ENCODE measurements at places on chromosomes 11 and 22.
A peak's percentile ranks its signal among the peaks of the same experiment; 100 is the strongest.

DNA sequence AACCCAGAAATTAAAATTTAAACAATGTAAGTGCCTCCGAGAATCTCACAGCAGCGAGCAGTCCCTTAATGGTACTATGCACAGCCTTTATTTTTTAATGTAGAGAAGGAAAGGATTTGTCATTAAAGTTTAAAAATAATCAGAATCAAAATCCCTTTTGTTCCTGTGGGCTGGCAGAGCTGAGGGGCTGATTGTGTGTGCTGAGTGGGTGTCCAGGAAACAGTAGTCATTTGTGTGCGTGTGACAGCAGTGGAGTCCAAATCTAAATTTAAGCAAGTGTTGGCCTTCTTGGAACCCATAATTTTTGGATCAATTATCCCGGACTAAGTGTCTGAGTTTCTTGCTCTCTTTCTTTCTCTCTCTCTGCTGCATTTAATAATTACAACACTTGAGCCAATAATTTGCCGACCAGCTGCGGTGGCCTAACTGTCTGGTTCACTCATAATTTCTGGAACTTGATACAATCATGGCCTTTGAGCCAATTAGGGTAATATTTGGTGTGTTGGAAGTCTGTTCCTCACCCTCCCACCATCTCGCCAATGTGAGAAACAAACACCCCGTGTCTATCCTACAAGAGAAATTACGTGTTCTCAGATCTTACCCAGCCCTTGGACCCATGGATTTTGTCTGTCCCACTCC is 528.0 kb downstream of the SOX6 start:
- no peak for DNase-seq

DNA sequence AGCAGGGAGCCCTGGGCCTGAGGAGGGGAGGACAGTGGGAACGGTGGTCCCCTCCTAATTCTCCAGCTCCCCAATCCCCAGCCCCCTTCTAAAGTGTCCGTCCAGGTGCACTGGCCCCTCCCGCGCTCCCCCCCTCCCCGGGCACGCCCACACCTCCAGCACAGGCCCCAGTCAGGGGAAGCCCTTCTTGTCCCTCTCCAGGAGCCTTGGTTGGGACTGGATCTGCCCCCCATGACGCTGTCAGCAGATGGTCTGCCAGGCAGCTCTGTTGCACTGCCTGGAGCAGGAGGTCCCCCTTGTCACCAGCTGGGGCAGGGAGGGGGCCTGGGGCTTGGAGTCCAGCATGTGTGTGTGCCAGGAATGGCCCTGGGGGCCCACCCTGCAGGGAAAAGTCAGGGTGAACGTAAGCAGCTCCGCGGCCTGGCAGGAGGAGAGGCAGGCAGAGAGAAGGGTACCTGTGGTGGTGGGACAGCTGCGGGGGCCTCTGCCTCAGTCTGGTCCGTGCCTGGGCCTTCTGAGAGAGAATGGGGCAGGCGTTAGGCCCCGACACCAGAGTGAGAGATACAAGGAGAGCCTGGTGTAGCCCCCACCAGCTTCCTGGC is 1.6 kb downstream of the IRF7 start:
- DNase-seq, result no peak

DNA sequence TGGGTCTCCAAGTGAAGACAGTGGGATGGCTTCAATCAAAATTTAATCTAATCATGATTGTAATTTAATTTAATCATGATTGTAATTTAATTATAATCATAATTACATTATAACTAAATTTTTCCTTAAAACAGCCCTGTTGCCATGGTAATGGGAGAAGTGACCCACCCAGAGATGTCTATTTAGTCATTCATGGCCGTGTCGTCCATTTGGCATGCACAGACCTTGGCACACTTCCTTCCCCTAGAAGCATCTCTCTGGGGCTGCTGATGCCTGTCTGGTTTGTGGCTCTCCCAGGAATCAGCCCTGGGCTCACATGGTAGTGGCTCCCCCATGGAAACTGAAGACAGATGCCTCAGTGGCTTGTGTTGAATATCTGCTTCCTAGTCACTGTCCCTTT is 27.0 kb downstream of the P4HA3 start:
- no peak for DNase-seq

GRCh38 chr11:29306527-29306926 is 710.3 kb downstream of the KCNA4 start:
- no peak for DNase-seq

DNA sequence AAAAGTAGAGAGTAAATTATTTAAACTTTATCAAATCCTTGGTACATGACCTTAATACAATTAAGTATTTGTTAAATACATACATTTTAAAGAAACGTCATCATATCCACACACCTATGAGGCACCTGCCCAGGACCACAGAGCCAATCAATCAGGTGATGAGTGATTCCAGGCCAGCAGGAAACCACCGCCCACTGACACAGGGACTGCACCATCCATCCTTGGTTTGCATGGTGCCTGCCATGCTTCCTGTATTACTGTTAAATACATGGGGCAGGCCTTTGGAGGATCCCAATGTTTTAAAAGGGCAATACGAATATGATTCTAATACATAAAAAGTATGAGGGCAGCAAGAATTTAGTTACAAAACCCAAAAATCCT is 7.0 kb upstream of the TBC1D10A start:
- no peak for DNase-seq

GRCh38 chr11:45275828-45276227 is 10.3 kb downstream of the SYT13 start:
- no peak for DNase-seq

DNA sequence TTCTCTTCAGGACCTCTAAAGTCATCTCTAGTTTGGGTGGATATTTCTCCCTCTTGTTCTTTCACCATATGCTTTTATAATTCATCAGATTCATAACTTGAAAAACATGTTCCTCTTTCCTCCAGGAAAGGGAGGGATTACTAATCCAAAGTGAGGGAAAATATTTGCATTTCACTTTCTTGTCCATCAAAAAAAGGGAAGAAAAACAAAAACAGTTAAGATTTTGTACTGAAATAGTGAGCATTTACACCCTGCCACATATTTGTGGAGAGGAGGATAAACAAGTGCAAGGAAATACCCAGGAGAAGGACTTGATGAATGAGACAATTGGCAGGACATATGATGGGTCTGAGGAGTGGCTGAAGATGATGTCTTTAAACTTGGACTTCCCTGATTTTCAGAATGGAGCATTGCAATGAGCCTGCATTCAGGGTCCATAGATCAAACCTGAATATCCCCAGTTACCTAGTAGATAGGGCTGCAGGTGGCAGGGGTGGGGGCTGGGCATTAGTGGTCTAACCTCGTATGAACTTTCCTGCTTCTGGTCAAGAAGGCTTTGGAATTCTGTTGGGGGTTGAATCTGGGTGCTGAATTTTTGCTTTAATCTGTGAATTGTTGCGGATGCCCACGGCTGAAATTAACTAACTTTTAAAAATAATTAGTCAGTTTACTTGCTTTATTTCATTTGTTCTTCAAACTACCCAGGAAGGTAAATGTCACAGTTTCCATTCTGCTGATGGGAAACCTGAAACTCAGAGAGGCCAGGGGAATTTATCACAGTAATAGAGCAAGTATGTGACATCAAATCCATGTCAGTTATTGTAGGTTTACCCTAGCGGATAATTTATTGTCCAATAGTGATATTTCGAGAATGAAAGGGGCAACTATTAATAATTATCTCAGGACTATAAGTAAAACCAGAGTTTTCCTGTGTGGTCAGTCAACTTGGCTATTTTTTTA is 36.9 kb upstream of the TMEM123 start:
- DNase-seq, result no peak

DNA sequence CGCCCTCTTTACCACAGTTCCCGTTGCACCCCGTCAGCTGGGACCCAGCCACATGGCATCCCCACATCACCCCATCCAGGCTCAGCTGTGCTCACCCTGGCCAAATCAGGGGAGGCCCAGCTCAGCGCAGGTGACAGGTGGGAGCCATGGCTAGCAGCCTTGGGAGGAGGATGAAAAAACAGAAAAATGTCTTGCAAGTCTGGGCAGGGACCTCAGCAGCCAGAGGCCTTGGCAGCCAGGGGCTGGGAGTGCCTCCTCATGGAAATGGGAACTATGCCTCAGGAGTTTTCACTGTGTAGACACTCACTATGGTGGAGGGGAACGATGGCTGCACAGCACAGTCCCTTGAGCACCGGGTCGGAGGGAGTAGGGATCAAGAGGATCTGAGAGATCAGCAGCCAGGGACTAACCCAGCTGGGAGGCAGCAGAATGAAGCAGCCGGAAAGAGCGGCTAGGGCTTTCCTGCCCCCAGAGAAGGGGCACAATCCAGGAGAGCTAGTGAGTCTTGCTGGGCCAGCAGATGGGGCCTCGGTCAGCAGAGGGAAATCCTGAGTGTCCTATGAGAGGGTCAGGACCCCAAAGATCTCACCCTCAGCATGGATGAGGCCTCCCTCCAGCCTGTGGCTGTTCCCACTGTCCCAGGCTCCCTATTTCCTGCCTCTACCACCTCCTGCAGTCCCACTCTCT is 6.2 kb upstream of the FTH1 start:
- DNase-seq, result no peak

- no peak for DNase-seq
These were observed 127.7 kb downstream of the CRYBB2 start for GRCh38 chr22:25346859-25347751.

DNA sequence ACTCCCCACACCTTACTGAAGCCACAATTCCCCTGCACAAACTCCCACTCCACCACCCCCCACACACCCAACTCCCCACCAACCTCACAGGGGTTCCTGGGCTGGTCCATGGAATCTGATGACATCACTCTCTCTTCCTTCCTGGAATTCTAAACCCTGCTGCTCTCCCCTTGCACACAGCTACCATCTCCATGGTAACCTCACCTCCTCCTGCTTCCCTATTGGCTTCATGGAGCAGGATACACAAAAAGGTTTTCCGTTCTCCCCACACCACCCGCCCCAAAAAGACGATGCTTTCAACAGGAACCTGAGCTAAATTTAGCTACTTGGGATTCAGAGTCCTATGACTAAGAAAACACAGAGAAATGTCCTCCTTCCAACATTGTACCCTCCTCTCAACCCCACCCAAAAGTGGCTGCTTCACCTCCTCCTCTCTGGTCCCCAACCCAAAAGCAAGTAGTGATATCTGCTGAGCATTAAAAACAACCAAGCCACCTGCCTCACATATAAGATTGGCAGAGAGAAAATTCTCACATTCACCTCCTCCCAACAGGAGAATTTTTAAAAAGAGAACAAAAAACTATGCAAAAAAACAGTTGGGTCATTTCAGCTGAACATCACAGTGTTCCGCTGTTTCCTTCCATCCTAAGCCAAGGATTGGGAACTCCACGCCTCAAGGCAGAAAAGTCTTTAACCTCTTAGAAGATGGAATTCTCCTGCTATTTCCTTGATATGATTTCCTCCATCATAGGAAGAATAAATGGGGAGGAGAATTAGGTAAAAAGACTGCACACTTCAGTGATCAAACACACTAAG is 66.9 kb downstream of the RBFOX2 start:
- DNase-seq, result peak; percentile 71

DNA sequence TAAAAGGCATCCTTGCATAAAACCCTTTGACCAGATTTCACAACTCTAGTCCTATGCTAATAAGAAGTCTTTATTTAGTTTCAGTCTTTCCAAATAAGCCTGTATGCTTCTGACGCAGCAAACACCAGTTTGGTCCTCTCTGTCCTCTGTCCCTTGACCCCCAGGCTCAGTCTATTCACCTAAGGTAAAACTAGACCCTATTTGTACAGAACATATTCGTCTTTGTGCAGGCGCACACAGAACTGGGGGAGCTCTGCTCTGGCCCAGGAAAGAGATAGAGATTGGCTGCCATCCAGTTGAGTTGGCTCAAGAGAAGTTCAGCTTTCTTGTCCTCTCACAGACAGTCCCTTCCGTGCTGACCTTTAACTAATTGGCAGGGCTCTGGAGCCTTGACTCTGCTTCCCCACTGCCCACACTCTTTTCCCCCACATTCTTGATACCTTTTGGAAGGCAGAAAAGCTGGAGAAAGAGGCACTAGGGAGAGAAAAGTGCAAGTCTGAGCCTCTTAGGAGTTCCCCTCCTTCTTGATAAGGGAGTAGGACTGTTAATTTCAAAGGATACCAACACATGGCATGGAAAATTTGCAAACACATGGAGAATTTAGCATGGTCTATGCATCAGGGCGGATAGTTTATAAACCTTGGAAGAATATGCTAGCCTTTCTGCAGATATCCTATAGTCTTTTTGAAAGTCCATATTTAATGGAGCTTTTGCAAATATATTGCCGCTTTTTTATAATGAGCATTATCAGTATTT is 21.2 kb upstream of the PSMA1 start:
- no peak for DNase-seq

DNA sequence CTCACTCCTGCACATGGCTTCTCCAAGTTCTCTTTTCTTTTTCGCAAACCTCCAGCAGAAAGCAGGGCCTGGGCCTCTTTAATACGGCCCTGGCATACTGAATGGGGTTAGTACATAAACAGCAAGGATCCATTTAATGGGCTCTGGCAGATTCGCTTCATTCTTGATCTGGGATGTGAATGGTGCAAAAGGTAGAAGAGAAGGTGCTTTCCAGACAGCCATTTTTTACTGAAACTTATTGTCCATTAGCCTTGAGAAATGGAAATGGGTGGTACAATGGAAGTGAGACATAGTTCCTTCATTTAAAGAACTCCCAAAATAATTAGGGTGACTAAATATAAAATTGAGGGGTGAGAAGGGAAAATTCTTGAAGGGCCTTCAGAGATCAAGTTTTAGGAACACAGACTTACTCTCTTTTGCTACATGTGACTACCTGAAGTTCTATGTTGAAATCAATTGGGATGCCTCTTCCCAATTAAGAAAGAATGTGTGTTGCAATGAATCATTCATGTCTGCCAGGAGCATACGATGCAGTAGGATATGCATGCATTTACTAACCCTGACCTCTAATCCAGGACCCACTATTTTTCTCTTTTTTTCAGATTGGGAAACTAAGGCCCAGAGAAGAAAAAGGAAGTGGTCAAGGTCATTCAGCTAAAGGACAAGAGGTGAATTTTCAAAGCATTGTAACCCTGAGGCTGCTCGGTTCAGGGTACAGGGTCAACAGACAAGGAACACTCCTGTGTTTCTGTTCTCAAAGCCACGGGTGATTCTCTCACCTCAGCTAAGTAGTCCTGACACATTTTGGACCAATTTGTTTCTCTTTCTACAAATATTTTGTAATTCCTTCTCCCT is 144.1 kb downstream of the BBOX1 start:
- no peak for DNase-seq

DNA sequence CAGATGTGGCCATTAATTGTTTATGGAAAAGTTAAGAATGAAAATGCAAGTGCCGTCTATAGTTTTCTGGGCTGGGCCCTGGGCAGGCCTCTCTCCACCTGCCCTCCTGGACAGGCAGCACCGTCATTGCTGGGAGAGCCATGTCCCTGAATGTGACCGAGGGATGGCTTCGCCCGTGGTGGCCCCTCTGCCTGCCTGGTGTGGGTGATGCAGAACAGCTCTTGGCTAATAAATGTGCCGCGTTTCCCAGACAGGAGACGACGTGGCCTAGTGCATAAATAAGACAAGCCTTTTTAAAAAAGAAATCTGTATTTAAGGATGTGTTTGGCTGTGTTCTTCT is 407.3 kb downstream of the TBC1D22A start:
- DNase-seq, result no peak

- no peak for DNase-seq
These were observed 128.5 kb upstream of the LMO1 start for GRCh38 chr11:8392166-8392565.

- DNase-seq, result no peak
These were observed 27.0 kb downstream of the POLDIP3 start for GRCh38 chr22:42587588-42588175.

Data from NCI-H2081 (cell line).